ENCODE measurements at places on chromosomes 5 and 9.

- no peak for DNase-seq
These were observed 19.7 kb downstream of the FANCC start for GRCh38 chr9:95297760-95298159.

DNA sequence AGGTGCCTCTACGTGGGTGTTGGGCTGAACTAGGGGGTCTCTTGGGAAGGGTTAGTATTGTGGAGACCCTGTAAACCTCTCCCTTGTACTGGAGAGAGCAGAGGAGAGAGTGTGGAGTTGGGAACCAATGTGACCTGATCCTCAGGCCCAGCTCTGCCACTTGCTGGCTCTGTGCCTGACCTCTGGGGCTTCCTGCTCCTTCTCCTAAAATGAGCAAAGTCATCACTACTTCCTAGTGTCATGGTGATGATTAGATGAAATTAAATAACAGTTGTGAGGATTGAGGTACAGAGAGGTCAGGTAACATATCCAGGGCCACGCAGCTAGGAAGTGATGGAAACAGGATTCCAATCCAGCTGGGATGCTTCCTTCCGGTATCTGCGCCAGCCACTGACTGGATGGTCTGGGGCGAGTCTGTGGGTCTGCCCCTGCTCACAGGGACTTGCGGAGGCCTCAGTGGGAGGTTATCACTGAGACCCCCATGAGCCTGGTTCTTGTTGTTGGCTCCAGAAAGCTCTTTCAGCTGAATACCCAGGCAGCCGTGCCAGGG is 9.2 kb downstream of the GALNT10 start:
- DNase-seq, result no peak

- DNase-seq, result no peak
These were observed 3.2 kb upstream of the P4HA2 start for GRCh38 chr5:132230871-132231270.

GRCh38 chr5:17838469-17838868 is 204.2 kb downstream of the TAF11L14 start:
- DNase-seq, result no peak

DNA sequence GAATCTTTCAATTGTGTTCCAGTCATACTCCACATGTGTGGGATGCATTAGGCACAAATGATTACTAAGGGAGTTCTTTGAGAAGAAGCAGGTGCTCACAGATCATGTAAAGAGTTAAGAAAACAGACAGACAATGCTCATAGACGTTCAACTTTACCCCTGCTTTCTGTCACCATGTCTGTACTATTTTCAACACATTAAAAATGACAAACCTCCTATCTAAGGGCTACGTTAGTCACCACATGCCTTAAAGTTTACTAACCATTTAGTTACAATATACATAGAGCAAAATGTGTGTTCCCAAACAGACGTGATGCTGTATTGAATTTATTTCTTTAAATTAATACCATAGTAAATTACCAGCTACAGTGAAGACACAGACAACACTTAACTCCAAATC is 435.9 kb downstream of the HCN1 start:
- no peak for DNase-seq

- no peak for DNase-seq
These were observed 314.7 kb upstream of the RGMB start for GRCh38 chr5:98458726-98459125.

GRCh38 chr9:18569941-18570630 is 96.1 kb downstream of the ADAMTSL1 start:
- DNase-seq, result no peak

- no peak for DNase-seq
These were observed 1048.6 kb upstream of the SEMA6A start for GRCh38 chr5:117623042-117623805.

DNA sequence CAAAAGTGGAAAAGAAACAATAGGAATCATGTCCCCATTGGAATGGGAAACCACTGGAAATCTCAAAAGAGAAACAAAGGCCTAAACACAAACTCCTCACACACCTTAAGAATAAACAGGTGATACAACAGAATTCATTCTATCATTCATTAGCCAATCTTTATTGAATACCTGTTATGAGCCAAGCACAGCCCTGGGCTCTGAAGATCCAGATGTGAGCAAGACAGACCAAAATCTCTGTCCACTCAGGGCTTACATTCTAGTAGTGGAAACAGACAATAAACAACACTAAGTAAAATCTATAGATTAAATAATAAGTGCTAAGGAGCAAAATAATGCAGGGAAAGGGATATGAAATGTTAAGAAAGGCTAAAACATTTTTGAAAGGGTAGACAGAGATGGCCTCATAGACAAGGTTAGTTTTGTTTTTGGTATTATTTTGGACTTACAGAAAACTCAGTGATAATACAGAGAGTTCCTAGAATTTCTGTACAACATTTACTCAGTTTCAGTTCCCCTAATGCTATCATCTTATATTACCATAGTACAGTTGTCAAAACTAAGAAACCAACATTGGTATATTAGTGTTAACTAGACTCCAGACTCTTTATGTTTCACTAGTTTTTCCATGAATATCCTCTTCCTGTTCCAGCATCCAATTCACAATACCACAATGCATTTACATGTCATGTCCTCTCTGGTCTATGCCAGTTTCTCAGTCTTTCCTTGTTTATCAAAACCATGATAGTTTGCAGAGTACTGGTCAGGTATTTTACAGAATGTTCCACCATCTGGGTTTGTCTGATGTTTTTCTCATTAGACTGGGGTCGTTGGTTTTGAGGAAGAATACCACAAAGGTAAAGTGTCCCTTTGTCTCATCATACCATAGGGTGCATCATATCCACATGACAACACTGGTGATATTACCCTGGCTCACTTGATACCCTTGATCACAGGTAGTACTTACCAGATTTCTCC is 103.7 kb downstream of the SIL1 start:
- DNase-seq, result no peak

DNA sequence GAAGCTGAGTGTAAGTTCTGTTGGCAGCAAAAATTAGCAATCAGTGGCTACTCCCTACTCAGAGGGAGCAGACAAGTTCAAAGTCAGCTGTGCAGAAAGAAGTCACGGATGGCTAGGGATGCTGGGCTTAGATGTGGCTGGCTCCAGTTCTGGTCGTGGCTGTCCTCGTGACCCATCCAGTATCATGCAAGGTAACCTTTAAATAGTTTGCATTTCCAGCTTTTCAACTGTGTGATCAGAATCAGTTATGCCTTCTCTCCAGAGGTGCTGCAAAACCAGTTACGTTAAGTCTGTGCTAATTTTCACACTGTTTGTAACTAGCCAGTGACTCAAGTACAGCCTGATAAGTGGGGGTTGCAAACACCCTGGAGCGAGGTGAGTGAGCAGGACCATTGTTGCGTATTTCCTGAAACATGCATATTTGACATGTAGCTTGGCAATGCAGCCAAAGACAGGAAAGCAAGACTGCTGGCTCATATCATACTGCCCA is 302.4 kb downstream of the ATPSCKMT start:
- DNase-seq, result no peak

GRCh38 chr9:97572196-97572891 is 60.8 kb downstream of the TSTD2 start:
- DNase-seq, result no peak

DNA sequence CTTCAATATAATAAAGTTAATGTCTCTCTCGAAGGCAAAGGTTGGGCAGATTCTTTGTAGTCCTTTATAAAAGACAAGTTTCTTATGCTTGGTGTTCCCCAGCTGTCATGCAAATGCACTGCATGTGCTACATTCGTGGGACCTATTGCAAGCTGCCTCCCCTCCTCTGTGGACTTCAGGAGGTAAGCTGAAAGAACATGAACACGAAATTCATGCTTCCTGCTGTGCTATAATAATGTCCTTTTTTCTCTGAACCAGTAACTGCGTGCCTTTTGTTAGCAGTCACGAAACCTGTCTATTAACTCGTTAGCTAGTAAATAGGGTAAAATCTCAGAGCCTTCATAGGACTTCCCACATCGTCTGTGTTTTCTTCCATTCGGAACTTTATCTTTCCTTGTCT is 363.5 kb downstream of the CDH9 start:
- no peak for DNase-seq

GRCh38 chr5:126044111-126044668 is 379.0 kb upstream of the GRAMD2B start:
- DNase-seq, result no peak

- no peak for DNase-seq
These were observed 30.6 kb upstream of the IL6ST start for GRCh38 chr5:56025151-56025885.

GRCh38 chr5:33887268-33887667 is 4.5 kb downstream of the ADAMTS12 start:
- no peak for DNase-seq

DNA sequence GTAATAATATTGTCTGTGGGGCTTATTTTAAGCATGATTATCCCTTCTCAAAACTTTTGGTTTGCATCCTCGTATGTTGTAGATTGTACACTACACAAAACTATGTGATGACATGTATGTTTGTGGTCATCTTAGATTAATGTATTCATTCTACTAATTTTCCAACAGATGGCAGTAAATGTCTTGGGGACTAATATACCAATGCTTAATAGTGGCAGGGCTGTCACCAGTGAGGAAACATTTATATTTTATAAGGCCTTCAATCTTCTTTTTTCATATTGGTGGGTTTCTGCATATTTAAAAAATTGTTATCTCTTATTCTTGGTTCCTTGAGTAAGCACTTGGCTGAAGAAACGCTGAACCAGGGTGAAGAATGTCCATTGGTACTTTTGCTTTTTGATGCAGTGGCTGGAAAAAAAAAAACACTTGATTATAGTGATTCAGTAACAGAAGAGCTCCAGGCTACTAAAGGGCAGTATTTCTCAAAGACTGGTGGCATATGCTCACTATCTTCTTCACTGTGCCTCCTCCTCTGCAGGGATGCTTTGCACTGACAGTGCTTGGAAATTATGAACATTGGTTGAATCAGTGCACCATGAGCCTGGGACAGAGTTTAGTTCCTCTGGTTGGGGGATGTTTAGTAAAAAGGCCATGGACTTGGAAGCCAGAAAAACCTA is 530.3 kb downstream of the RASEF start:
- DNase-seq, result no peak

DNA sequence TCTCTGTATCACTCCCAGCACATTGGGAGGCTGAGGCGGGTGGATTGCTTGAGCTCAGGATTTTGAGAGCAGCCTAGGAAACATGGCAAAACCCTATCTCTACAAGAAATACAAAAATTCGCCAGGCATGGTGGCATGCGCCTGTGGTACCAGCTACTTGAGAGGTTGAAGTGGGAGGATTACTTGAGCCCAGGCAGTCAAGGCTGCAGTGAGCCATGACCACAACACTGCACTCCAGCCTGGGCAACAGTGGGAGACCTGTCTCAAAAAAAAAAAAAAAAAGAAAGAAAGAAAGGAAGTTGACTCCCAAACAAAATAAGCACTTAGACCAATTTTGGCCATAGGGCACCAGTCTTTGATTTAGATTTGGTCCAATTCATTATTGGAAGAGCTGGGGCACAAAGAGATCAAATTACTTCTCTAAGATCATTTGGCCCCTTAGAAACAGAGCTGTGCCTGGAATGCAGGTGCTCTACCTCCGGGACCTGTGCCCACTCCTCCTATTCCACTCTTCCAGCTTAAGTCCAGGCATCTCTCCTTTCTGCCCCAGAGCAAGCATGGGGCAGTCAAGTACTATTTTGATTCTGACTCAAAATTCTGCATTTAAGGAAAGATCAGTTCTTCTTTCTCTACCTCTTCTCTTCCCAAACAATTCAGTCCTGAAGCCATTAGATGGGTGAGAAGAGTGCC is 59.0 kb downstream of the ALDH7A1 start:
- DNase-seq, result no peak

DNA sequence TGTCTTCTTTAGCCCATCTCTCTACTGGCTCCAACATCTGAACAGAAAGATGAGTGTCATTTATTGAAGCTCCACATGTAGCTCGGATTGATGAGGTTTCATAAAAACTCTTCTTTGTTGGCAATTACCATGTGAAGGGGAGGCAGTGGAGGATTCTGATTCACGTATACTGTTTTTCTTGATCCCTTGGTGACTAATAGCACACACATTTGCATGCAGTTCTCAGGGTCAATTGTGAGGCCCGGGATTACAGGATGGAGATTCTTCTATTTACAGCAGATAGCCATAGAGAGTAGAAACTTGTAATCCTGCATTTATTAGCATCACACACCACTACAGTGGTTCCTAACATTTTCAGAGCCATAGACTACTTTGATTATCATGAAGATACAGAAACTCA is 133.2 kb upstream of the MARCHF11 start:
- DNase-seq, result no peak

DNA sequence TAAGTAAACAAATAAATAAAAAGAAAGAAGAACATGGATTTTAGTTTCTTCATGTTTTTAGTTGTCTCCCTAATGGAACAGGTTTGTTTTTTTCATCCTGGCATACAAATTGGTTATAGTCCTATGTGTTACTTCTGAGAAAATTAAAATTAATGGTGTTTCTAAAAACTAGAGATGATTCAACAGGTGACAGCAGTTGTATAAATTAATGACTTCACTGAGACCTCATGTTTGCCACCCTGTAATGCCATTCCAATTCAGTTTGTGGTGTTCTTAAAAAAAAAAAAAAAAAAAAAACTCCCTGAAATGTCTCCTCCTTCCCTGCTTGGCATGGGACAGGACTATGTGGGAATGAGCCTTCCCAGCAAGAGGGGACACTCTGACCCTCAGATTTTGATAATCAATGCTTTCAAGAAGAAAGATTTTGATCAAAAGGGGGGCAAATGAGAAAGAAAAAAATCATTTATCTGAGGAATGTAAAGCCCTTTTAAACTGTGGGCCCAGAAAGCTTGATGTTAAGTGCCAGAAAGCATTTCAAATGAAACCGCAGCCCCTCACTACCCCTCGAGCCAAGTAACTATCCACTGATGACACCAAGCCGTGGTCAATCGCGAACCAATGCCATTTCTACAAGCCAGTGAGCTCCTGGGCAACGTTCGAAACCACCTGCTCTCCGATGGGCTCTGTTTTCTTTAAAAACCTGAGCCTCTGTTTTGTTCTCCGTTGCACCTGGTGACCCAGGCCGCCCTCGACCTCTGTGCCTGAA is 941 bp downstream of the EXD3 start:
- DNase-seq, result no peak

- DNase-seq, result no peak
These were observed 36.8 kb upstream of the SSBP2 start for GRCh38 chr5:81787474-81788242.

- DNase-seq, result no peak
These were observed 114.9 kb downstream of the AUH start for GRCh38 chr9:91246846-91247245.

DNA sequence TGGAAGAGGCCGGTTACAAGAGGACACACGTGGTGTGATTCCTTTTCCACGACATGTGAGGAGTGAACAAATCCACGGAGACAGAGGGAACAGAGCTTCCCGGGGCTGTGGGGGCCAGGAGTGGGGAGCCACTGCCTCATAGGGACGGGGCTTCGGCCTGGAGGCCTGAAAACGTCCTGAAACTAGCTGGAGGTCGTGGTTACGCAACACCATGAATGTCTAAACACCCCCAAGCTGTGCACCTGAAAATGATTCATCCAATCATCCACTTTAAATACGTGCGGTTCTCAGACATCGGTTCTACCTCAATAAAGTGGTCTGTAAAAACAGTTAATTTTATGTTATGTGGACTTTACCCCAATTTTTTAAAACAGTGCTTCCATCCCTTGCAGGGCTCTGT is 65.3 kb upstream of the PPP1R26 start:
- no peak for DNase-seq
